ENCODE measurements at places on chromosomes 7 and 10.

- DNase-seq: no peak
Observed at GRCh38 chr7:6218329-6218728, 54.1 kb downstream of the CYTH3 start.

DNA sequence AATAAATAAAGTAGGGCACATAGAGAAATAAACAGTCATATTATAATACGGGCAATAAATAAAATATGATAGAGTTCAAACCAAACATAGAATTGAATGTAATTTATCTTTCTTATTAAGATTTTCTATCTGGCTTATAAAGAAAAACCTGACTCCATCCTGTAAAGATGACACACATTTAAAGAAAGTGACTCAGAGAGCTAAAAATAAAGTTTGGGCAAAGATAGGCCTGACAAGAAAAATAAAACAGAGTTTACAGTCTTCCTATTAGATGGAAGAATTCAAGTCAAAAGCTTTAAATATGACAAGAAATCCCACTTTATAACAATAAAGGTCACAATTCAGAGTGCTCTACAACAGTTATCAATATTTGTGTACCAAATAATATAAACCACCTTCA lies 580.6 kb downstream of the PHTF2 start:
- DNase-seq: no peak

DNA sequence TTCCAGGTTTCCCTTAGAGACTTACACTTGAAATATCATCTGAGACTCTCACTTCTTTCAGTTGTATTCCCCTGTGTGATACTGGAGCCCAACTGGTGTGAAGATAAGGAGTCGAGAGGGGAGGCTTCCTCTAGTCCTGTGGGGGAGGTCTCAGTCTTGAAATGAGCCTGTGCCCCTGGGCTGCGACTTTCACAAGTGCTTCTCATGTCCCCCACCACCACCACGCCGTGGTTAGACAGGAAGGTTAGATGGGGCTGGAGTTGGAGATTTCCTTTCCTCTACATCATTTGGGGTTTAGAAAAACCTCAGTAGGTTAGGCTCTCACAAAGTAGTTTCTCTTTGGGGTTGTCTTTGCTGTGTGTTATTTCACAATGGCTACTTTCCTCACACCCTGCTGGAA lies 25.6 kb upstream of the MKX start:
- no peak for DNase-seq

DNA sequence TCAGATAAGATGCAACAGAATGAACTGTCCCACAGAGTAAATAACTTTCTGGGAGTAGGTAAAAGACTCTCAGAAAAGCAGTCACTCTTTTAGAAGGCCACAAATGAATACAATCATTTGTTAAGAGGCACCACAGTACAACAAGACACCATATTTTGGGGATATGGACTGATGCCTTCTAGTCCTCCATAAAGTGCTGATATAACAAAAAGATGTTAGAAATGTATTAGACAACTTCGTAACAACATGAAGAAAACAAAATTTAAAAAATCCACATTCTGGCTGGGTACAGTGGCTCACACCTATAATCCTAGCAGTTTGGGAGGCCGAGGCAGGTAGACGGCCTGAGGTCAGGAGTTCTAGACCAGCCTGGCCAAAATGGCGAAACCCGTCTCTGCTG lies 111.3 kb downstream of the HIPK2 start:
- DNase-seq: no peak

DNA sequence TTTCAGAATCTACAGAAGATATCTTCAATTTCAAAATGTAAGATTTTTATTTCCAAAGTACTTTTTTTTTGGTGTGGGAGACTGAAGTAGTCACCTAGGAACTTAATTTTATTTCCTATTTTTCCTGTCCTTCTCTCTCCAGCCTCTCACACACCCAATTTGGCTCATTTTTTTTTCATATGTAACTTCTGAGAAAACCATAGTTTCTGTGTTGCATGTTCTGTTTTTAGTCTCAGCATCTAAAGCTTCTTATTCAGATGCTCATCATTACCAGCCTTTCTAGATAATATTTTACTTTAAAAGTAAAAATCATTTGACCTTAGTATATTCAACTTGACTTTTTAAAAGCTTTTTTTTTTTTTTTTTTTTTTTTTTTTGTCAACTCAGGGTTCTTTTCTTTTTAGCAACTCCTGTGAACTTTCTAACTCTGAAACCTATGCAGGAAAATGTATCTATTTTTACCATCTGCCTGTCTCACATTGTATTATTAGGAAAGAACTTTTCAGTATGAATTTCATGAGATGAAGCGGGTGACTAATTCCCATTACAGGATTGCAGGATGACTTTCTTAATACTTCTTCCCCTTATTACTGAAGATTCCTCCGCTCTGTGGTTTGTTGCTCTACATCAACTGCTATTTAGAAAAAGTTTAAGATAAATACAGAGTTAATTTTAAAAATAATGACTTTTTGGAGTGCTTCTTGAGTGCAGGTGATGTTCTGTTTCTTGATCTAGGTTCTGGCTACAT lies 73.6 kb upstream of the LSM8 start:
- DNase-seq: no peak

DNA sequence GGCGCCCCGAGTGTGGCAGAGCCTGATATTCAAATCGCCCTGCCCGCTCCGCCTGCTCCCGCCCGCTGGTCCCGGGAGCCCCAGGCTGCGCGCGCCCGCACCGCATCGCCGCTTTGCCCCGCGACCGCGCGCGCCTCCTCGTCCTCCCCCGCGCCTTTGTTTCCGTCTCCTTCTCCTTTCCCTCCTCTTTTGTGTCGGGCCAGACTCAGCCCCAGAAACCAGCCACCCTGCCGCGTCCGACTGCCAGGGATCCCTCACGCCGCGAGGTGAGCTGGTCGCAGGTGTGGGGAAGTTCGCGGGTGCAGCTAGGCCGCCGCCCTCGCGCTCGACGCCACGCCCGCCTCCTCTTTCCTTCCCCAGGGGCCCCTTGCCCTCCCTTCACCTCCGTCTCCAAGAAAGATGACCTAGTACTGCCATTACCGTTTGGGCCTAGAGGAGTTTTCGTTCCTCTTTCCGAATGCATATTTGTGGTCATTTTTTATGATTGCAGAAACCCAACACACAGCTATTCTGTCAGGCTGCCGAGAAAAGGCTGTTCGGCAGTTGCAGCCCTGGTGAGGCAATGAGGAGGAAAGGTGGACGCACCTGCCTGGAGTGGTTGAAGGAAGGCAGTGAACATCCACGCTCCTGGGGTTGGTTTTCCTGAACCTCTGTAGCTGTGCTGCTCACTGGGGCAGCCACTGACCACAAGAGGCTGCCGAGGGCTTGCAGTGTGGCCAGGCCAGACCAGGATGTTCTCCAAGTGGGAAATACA lies 107.3 kb downstream of the SNX10 start:
- DNase-seq: no peak

GRCh38 chr7:105728028-105728427 lies 146.7 kb upstream of the EFCAB10 start:
- no peak for DNase-seq

GRCh38 chr7:78129865-78130264 lies 331.3 kb downstream of the PHTF2 start:
- DNase-seq: no peak

GRCh38 chr10:34834274-34834673 lies 19.2 kb upstream of the PARD3 start:
- DNase-seq: no peak

DNA sequence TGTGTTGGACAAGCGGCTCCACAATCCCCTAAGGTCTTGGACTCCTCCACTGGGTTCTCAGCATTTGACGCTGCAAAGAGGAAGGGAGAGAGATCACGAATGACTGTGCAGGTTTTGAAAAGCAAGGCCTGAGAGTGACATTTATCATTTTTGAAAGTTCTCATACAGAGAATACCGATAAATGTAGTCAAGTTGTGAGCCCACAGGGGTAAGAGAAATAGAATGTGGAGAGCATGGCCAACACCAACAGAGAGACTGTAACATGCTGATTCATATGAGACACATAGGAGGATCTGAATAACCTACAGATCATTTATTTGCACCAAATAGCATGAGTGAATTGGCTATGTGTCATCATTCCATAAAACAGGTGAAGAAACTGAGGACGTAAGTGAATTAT lies 230.5 kb upstream of the MBL2 start:
- no peak for DNase-seq

DNA sequence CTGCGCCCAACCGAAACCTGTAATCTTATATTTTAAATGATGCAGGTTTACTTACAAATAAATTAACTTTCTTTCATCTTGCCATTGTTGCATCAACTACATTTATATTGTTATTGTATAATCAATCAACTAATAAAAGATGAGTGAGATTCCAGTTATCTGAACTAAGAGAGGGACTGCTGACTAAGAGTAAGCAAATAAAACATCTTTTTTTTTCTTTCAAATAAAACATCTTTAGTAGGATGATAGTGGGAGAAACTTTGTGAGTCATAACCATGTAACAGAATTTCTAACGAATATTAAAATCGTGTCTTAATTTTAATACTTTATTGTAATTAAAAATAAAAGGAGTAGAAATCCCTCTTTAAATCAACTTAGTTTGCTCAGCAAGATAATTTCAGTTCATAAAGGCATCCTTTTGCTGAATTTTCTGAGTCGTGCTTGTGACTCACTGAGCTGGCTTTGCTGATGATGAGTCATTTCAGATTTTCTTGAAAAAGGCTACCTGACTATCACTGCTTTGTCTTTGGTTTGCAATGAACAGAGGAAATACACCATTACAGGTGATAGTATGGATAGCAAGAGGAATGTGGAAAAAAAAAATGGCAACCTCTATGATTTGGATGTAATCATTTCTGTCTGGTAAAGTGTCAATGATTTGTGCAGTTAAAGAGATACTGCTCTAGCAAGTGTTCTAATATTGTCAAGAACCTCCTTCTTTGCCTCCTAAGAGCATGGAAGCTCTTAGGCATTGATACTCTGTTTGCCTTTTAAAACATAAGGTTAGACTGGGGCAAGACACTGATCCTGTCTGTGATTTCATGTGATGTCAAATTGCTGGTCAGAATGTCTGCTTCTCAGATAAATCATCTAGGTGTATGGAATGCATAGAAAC lies 119.5 kb downstream of the GPR158 start:
- DNase-seq: no peak

GRCh38 chr10:6128591-6129251 lies 39.9 kb downstream of the RBM17 start:
- no peak for DNase-seq

DNA sequence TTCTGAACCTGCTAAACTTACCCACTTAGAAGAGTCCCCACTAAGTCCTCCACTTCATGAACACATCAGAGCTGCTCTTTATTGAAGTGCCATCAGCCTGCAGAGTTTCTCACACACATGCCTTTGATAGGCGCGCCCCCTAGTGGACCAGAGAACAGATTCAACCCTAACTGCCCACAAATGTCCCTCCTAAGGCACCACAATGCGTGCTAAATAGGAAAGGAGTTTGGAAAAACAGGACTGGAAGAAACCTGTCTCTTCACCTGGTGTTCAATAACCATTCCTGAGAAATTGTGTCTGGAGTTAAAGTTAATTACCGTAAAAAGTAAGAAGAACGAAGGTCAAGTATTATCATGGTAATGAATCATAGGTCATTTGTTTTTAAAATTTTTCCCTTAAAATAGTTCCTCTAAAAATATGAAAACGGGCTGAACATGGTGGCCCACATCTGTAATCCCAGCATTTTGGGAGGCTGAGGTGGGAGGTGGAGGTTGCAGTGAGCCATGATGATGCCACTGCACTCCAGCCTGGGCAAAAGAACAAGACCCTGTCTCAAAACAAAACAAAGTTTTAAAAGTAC lies 249.7 kb downstream of the ELMO1 start:
- peak; percentile 32 for DNase-seq

GRCh38 chr10:74738052-74738451 lies 88.3 kb upstream of the KAT6B start:
- DNase-seq: no peak

GRCh38 chr10:110269374-110270318 lies 35.1 kb downstream of the SMNDC1 start:
- no peak for DNase-seq

DNA sequence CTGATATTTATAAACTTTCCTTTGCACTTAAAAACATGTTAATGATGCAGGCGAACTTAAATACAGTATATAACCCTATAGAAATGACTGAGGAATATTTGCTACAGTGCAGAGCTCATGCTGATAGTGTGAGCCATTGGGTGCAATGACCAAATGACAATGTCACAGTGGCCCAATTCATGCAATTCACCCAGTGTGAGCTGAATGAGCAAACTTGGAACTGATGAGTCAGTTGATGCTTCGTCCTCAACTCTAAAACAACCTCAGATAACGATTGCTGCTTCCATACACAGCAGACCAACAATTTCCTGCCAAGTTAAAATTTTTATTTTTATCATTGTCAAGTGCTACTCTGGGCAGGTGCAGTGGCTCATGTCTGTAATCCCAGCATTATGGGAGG lies 12.1 kb upstream of the ZC3HAV1L start:
- DNase-seq: no peak

All from stimulated activated CD4-positive, alpha-beta T cell treated with anti-CD3 and anti-CD28 coated beads, Interleukin-1b, Interleukin-23, amount 100 ng/mL, for 1 hour (primary cell).